Activated CD8-positive, alpha-beta memory T cell treated with anti-CD3 and anti-CD28 coated beads for 36 hours (primary cell): ENCODE measurements at places on chromosomes 11 and 22. TPM values are rescaled to one million over a fixed set of nuclear protein-coding genes. Genes with fewer than 3 reads are reported as not detected.

Gene KCTD14
- not detected for total RNA-seq

Gene ARHGEF17
- not detected for total RNA-seq

Gene ZW10
- 22.8 TPM for total RNA-seq

Gene CHRM1
- not detected for total RNA-seq

Gene SPON1
- total RNA-seq, result 0.36 TPM

Gene ME3
- 1.8 TPM for total RNA-seq

Gene GNAZ
- total RNA-seq, result 2.1 TPM

Gene RBM7
- total RNA-seq, result 39.1 TPM

Gene CRYBB2
- total RNA-seq, result not detected

Gene GGTLC3
- total RNA-seq, result not detected

Gene TEX12
- not detected for total RNA-seq

Gene APOBEC3H
- 11.6 TPM for total RNA-seq

Gene GLB1L3
- 4.7 TPM for total RNA-seq
